ENCODE measurements at places on chromosomes 7 and 10.

- no peak for DNase-seq
Measured at GRCh38 chr10:12484941-12485805, 135.8 kb downstream of the CAMK1D start.

GRCh38 chr10:77173615-77174461, 463.8 kb downstream of the KCNMA1 start:
- DNase-seq, result peak; percentile 73

GRCh38 chr7:37549076-37549931, 100.6 kb upstream of the ELMO1 start:
- DNase-seq, result no peak

- DNase-seq, result peak; percentile 10
Measured at GRCh38 chr7:2002561-2003450, 229.9 kb downstream of the MAD1L1 start.

- no peak for DNase-seq
Measured at GRCh38 chr7:123996327-123996625, 36.6 kb downstream of the TMEM229A start.

GRCh38 chr10:3108033-3108432, 40.7 kb downstream of the PFKP start:
- no peak for DNase-seq

GRCh38 chr7:76343294-76343930, 15.4 kb downstream of the YWHAG start:
- no peak for DNase-seq

DNA sequence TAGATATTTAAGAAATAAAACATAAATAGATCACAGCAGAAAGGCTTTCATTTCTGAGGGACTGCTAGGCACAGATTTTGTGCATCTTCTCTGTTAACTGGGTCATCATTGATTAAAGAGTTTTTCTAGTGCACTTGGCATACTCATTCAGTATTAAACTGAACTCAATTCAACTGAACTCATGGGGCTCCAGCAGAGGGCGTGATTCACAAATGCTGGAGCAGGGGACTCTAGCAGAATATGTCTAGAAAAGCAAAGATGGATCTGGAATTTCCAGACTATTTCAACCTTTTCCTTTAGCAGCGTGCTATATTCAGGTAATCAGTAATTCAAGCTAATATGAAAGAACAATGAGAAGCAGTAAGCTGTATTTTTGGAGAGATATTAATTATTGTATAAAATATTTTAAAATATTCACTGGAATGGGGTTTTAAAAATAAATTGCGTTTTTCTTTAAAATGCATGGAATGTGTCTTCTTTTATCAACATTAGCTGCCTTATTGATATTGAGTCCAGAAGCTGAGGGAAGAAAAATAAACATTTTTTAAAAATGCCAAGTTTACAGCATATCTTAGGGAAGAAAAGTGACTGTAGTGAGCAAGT, 296.8 kb upstream of the CACNA2D1 start:
- DNase-seq, result peak; percentile 84

- no peak for DNase-seq
Measured at GRCh38 chr7:33428415-33428814, 299.1 kb downstream of the BBS9 start.

DNA sequence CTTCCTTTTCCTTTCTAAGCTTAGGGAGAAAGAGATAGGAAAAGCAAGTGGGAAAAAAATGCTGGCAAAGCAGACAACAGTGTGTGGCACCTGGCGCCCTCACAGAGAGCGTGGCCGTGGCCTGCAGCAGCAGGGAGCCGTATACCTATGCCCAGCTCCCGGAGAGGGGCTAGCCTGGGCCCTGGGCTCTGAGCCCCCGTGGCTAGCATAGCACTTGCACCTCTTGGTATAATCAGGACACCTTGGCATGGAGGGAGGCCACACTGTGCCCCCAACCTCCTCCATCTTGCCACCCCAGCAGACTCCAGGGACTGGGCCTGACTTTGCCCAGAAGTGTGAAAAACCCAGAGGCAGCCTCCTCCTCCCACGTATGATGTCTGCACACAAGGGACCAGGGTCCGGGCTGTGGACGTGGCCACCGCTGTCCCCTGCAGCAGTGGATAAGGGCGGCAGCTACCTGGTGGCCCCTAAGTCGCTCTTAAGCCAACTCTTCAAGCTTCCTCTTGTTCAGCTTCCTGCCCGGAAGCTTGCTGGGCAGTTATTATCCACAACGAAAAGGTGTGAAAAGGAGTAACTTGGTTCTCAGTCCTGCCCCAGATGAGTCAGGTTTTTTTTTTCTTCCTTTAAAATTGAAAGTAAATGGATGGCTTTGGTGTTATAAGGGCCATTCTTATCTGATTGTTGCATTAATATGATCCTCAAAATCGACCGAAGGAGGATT, 249.1 kb upstream of the PITRM1 start:
- no peak for DNase-seq

DNA sequence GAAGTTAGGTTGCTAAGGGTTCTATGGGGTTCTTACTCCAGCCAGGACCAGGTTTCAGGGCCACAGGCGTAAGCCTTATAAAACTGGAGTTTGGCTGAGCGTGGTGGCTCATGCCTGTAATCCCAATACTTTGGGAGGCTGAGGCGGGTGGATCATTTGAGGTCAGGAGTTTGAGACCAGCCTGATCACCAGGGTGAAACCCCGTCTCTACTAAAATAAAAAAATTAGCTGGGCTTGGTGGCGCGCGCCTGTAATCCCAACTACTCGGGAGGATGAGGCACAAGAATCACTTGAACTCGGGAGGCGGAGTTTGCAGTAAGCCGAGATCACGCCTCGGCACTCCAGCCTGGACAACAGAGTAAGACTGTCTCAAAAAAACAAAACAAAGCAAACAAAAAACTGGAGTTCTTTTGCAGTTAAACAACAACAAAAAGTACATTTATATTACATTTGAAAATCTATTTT, 347 bp upstream of the RRP12 start:
- DNase-seq, result no peak

DNA sequence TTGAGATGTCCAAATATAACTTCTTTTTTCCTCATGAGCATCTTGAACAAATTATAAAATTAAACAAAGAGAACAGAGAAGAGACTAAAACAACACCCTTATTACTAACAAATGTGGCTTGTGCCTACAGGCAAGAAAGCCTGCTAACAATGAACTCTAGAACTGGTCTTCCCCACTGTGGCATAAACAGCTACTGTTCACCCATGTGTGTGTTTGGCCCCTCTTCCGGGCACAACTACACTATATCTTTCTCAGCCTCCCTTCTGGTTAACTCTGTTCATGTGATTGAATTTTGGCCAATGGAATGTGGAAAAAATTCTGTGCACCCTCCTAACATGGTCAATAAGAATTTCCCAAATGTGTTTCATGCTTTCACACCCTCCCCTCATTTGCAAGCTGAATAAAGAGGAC, 117.0 kb downstream of the KBTBD2 start:
- DNase-seq, result no peak

DNA sequence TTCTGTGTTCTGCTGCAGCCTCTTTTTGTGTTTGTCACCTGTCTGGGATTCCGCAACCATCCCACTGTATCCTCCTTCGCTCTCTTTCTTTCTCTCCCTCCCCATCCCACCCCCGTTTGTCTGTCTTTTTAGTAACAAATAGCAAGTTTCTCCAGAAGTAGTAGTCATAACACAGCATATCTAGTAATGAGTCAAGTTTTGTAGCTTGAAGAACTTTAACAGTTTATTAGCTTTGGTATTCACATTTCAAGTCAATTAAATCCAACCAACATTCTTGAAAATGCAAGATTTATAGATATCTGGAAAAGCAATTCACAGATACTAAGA, 154.1 kb upstream of the MTPN start:
- no peak for DNase-seq

- peak; percentile 97 for DNase-seq
Measured at GRCh38 chr7:65269150-65269856, 104.4 kb upstream of the ZNF92 start.

GRCh38 chr10:61164458-61165160, 220.6 kb upstream of the RHOBTB1 start:
- DNase-seq, result no peak

- DNase-seq, result peak; percentile 65
Measured at GRCh38 chr10:1420661-1421362, 316.5 kb downstream of the ADARB2 start.

GRCh38 chr10:103144041-103144440, 49.0 kb downstream of the NT5C2 start:
- no peak for DNase-seq

DNA sequence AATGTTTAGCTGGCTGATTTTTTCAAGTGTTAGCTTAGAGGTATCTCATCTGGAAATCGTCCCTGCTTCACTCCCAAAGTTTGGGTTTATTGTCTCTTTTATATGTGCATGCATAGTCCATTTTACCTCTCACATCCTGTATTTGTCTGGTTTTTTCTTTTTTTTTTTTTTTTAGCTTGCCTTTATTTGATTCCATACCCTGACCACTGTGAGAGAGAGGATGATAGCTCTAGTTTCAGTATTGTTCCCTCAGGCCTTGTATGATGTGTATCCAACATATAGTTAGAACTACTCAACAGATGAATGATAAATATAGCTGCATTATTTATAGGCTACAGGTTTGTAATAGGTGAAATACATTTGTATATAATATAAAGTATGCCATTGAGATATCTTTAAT, 29.9 kb downstream of the PCGF5 start:
- no peak for DNase-seq

DNA sequence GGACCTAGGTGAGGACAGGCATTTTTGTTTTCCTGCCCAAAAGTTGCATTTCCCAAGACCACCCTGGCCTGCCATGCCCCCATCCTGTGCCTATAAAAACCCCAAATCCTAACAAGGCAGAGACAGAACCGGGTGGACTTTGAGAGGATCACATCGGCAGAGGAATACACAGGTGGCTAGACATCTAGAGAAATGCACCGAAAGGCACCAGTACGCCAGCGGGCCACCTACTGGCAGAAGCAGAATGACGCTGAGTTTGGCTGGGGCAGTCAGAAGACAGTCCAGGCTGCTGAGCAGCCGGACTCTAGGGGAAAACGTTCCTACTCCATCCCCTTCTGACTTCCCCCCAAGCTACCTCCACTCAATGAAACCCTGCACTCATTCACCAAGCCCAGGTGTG, 2.8 kb downstream of the AKR1C4 start:
- no peak for DNase-seq

- no peak for DNase-seq
Measured at GRCh38 chr7:155352076-155352752, 54.5 kb downstream of the INSIG1 start.

- peak; percentile 61 for DNase-seq
Measured at GRCh38 chr7:85324145-85324799, 137.4 kb upstream of the SEMA3D start.

DNA sequence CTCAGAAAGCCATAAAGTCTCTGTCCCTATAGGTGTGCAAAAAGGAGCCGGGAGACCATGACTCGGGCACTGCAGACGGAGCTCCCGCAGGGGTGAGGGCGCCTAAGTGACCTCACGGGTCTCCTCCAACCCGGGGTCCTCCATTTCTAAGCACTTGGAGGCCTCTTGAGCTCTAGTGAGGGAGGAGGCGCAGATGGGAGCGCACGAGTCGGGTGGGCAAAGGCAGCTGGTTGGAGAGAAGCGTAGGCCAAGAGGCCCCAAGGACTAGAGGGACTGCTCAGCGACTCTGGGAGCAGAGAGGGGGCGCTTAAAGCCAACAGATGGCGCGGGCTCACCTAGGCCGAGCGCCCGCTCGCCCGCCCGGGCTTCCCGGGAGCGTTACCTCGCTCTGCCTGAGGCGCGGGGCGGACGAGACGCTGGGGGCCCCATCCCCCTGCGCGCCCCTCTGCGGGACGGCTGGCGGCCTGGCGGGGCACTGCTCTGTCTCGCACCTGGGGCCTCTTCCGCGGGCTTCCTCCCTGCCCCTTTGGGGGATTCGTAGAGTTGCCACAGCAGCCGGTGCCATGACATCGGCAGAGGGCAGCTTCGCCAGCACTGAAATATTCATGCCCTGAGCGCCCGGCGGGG, 523 bp upstream of the CDH23 start:
- DNase-seq, result peak; percentile 72

- DNase-seq, result no peak
Measured at GRCh38 chr7:84105586-84105985, 89.0 kb downstream of the SEMA3A start.

- DNase-seq, result no peak
Measured at GRCh38 chr10:58570307-58570723, 57.6 kb downstream of the BICC1 start.

DNA sequence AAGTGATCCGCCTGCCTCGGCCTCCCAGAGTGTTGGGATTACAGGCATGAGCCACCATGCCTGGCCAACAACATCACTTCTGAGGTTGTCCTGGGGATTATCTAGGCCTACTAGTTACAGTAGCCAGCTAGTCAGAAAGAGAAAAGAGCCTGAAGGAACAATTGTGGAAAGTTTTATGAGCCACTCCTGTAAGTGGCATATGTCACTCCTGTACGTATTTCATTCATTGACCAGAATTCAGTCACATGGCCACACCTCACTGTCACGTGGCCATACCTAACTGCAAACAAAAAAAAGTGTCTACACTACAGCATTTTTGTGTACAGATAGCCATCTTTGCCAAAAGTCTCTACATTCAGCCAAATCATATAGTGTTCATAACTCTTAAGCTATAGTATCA, 85.7 kb downstream of the ANKIB1 start:
- no peak for DNase-seq

- DNase-seq, result no peak
Measured at GRCh38 chr7:22179442-22179879, 177.5 kb downstream of the RAPGEF5 start.

GRCh38 chr7:31883761-31884164, 186.4 kb downstream of the PDE1C start:
- DNase-seq, result no peak

- no peak for DNase-seq
Measured at GRCh38 chr10:111298031-111298430, 221.2 kb downstream of the ADRA2A start.

- DNase-seq, result no peak
Measured at GRCh38 chr10:34107626-34108516, 707.2 kb downstream of the PARD3 start.

- DNase-seq, result no peak
Measured at GRCh38 chr7:151286148-151286547, 37.7 kb upstream of the SMARCD3 start.

GRCh38 chr10:3693022-3693697, 91.8 kb downstream of the KLF6 start:
- no peak for DNase-seq

DNA sequence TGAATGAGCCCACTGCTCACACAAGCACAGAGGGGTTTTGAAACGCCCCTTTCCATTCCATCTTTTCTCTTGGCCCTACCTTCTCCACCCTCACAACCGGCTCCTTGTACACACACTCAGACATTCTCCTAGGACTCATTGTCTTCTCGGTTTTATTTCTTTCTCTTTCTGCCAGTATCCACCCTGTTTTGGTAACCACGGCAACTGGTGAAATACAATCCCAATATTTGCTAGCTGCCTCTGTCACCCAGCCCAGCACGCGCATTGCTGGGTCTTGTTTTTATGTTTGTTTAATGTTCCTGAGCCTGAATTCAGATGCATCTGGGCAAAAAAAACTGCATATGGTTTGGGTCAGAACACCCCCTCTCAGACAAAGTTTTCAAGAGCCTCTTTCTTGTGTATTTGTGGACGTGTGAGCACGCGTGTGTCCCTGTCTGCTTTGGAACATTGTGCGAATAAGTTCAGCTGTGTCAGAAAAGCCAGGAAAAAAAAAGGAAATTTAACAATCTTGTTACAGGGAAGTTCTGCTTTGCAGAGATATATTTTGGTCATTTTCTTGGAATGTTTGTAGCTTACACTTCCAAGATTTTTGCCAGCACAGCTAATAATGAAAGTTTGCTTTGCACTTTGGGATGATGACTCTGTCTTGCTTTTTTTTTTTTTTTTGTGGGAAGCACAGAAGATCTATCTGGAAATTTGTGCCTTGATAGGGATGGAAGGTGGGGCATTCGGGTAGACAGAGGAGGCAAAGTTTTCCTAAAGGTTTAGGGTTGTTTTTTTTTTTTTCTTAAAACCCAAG, 225.9 kb downstream of the TRIL start:
- DNase-seq, result no peak

- no peak for DNase-seq
Measured at GRCh38 chr10:32263300-32263699, 83.7 kb downstream of the EPC1 start.
